CD8-positive, alpha-beta T cell (primary cell): ENCODE measurements at places on chromosomes 2 and 18.

GRCh38 chr2:232629129-232629475 lies 4.3 kb upstream of the EFHD1 start:
- no peak for DNase-seq

DNA sequence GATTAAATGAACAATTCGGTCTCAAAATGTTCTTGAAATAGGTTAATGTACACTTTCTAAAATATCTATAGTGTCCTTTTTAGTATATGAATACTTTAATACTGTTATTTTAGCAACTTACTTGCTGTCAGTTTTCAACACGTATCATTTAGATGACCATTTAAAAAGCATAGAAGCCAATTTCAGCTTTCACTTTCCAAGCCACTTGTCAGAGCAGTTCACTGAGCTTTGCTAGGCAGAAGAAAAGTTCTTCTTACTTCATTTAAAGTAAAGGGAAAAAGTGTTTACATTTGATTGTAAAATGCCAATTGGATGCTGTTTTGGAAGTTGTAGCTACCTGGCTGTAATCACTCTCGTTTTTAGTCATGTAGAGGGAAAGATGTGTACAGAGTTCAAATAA lies 126.0 kb downstream of the KCNH7 start:
- no peak for DNase-seq

- DNase-seq: no peak
These were observed 281.8 kb upstream of the CXCR4 start for GRCh38 chr2:136399667-136400289.

DNA sequence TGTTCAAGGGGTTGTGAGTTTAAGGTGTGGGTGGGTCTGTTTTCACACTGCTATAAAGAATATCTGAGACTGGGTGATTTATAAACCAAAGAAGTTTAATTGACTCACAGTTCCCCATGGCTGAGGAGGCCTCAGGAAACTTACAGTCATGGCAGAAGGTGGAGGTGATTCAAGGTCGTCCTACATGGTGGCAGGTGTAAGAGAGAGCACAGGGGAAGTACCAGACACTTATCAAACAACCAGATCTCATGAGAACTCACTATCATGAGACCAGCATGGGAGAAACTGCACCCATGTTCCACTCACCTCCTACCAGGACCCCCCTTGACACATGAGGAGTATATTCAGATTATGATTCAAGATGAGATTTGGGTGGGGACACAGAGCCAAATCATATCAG lies 38.0 kb downstream of the RHBDD1 start:
- no peak for DNase-seq

DNA sequence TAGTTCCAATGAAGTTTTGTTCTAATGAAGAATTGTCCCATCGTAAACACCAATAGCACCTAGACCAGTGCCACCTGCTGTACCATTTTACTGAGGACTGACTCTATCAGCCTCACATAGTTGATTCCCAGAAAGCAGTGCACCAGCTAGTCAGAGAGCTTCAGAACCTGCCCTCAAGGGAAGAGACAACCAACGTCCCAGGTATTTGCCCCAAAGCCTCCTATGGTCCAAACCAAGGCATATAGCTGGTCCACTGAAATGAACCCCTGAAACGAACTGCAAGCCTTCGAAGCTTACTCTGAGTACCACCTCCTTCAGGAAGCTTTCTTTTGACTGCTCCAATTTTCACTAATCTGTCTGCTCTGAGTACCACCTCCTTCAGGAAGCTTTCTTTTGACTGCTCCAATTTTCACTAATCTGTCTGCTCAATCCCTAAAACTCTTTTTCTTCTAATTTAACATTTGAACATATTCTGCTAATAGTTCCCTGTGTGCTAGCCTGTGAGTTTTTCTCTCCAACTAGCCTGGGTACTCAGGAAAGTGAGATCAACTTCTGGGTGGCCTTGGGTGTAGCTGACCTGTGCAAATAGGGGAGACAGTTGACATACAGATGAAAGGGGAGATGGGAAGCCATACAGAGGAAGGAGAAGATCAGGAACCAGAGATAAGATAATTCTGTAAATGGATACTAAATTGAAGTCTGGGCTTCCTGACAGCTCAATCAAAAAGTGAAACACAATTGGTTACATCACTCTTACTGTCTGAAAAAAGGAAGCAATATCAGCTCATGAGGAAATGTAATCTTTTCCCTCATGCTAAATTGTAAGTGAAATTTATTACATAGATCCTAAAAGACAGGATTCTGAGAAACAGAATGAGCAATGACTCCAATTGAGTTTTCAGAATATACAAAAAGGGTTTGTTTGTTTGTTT lies 33.5 kb upstream of the EML4 start:
- peak; percentile 29 for DNase-seq

GRCh38 chr2:73993778-73994177 lies 9.1 kb downstream of the TET3 start:
- DNase-seq: no peak

GRCh38 chr18:3209859-3210569 lies 9.8 kb downstream of the MYOM1 start:
- no peak for DNase-seq

DNA sequence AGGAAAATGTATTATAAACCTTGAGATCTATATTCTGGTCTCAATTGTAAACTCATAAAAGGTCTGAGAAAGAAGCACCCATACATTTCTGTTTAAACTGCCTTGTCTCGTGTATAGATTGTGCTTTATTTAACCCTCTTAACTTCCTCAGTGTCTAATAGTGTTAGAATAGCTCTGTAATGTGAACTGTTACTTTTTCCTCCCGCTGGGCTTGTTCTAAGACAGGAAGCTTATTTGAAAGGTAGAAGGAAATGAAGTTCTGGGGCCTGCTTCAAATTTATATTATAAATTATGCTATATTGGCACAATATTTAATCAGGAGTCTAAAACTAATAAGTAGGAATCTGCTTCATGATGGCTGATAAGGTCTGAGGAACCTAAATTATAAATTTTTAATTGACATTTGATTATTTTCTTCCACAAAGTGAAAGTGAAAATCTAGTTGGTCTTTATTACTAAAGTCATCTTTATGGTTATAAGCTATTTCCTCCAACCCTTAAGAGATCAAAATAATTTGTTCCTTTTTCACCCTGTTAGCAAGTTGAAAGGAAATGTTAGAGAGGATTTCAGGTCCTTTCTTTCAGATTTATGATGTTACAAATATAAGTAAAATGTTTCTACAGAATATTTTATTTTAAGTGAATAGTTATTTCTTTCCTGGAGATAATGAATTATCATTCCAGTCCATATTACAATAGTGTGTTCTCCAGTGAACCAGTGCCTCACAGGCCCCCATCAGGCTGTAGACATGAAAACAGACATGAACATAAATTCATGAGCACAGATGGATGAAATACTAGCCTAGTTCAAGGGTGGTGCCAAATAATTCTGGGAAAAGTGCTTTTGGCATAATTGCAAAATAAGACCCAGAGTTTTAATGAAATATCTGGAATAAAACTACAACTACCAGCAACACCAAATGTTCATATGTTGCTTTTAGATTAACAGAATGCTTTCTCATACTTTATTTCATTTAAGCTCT lies 7.9 kb downstream of the MFSD6 start:
- DNase-seq: no peak

DNA sequence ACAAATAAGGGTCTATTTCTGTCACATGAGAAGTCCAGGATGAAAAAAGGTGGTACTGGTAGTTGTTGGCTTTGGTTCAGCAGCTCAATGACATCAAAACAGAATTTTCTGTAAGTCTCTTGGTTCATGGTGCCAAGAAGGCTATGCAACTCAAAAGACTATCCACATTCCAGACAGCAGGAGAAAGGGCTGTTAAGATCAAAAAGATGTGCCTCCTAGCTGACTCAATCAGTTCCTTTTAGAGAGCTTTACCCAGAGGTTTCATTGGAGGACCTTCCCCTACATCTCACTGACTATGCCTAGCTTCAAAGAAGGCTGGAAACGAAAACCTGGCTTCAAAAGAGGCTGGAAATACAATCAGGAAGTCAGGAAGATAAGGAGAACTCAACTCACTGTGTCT lies 98.0 kb downstream of the DYM start:
- no peak for DNase-seq

DNA sequence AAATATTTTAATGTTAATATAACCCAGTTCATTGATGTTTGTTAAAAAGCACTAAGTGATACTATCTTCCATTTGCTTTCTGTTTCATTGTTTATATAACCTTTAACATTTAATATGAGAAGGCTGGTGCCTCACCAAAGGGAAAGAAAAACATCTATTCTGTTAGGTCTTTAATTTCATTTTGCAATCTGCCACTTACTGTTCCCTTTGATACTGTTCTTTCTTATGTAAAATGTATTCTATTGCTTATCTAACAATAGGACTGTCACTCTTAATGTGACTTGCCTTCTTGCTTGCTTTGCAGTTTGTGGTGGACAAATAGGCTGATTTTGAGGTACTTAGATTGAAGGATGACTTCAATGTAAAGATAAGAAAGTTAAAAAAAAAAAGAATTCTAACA lies 1666.1 kb upstream of the DDX18 start:
- no peak for DNase-seq

GRCh38 chr2:28707592-28707991 lies 44.0 kb upstream of the PPP1CB start:
- DNase-seq: no peak

DNA sequence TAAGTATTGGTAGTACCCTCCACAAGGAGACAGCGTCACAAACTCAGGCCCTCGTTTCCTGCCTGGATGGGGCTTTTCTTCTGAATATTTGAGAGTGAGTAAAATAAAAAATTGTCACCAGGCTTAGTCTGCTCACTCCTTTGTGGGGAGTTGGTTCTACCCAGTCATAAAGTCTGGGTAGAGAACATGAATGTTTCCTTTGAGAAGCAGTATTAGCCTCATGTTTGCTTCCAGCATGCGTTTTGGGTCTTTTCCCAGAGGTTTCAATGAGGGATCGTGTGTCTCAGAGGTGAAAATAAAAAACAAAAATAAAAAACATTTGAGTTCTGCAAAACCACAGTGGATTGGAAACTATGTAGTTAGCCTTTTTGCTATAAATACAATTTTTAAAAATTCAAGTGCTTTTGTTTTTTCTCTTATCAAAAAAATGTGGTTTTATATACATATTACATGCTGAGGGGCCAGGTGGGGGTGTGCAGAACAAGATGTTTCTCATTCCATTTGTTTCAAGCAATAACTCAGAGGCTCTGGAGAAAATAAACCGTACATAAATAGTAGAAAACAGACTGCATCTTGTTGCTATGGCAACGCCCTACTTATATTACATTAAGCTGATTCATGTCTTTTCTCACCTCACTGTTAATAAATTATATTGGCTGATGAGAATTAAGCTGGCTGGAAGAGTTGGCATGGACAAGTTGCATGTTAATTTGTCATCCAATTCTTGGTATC lies 225.4 kb upstream of the FBXO11 start:
- no peak for DNase-seq

GRCh38 chr18:74268175-74268574 lies 23.6 kb downstream of the CYB5A start:
- no peak for DNase-seq
